ENCODE measurements at places on chromosomes 4 and X.

- no peak for DNase-seq
Observed at GRCh38 chrX:144297221-144297620, 413.4 kb downstream of the UBE2NL start.

DNA sequence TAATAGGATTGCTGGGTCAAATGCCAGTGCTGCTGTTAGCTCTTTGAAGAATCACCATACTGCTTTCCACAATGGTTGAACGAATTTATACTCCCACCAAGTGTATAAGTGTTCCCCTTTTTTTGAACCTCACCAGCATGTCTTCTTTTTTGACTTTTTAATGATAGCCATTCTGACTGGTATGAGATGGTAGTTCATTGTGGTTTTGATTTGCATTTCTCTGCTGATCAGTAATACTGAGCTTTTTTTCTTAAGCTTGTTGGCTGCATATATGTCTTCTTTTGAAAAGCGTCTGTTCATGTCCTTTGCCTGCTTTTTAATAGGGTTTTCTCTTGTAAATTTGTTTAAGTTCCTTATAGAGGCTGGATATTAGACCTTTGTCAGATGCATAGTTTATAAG, 14.8 kb downstream of the USP38 start:
- DNase-seq: no peak

GRCh38 chr4:2846172-2846571, 2.5 kb downstream of the ADD1 start:
- no peak for DNase-seq

GRCh38 chr4:102447413-102447812, 53.7 kb upstream of the NFKB1 start:
- DNase-seq: no peak

DNA sequence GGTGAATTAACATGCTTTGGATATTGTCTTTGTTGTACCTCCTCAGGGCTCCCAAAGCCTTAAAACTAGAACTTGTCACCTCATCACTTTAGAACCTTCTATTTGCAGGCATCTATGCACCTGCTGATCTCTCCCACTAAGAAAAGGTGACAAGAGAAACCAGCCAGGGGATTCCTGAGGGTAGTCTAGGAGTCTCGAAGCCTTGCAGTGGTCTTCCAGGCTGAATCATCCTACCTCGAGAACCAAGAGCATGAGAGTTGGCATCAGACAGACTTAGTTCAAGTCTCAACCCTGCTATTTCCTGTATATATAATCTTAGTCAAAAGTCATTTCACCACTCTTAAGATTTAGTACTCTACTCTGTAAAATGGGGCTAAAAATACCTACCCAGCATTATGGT, 29.6 kb downstream of the RTL5 start:
- no peak for DNase-seq

DNA sequence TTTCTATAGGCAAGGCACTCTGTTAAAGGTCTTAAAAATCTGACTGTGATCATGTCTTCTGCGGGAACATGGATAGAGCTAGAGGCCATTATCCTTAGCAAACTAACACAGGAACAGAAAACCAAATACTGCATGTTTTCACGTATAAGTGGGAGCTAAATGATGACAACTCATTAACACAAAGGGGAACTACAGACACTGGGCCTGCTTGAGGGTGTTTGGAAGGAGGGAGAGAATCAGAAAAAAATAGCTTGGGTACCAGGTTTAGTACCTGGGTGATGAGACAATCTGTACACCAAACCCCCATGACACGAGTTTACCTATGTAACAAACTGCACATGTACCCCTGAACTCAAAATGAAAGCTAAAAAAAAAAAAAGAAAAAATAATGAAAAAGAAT, 12.1 kb downstream of the SLC7A11 start:
- no peak for DNase-seq

DNA sequence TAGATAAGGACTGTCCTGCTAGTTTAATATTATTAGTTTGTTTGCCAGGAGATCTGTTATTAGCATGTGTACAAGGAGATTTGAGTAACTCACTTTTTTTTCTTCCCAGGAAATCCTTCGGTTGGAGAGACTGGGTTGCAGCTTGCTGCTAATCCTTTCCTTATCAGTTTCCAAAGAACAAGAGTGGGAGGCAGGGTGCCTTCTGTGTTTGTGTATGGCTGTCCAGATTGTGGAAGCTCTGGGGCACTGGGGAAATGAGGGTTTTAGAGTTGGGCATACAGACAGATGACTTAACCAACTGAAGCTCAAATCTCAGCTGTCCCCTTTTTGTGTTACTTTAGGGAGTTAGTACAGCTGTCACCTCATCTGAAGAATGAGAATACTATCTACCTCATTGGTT, 12.6 kb upstream of the SUPT20HL1 start:
- DNase-seq: no peak

DNA sequence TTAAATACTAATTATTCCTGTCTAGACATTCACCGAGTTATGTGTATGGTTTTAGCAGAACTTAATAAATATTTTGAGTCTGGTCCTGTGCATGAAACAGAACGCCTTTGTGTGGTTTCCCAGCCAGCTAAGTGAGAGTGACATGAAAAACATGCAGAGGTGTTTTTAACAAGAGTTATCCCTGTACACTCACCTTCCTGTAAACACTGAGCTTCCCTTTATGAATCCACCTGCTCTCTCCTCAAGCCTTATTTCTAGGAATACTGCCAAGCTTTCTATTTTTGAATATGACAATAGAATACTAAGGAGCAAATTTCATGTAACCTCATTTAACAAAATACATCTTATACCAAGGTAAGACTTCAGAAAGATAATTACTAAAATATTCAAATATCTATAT, 270.3 kb upstream of the CTSO start:
- DNase-seq: no peak

GRCh38 chr4:165058666-165059065, 5.0 kb downstream of the TRIM75 start:
- no peak for DNase-seq

- no peak for DNase-seq
Observed at GRCh38 chr4:43898836-43899235, 549.8 kb downstream of the KCTD8 start.

GRCh38 chr4:153258750-153259149, 54.5 kb downstream of the TRIM2 start:
- DNase-seq: no peak

- peak; percentile 10 for DNase-seq
Observed at GRCh38 chr4:8472158-8472688, 31.6 kb downstream of the TRMT44 start.

DNA sequence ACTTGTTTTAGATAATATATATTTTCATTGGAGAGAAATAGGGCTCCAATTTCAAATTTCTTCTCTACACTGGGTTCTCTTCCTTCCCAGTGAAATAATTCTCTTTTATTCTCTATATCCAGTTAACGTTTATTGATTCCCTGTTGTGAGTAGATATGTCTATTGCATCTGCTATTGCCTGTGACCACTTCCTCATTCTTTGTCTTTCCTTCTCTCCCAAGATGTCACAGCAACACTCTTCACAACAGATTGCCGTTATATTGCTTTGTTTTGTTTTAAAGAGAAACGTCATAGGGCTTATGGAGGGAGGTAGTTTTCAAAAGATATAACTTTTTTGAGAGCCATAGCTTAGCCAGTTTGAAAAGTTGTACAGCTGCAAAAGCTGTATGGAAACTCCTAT, 343.8 kb downstream of the ARHGAP24 start:
- no peak for DNase-seq

DNA sequence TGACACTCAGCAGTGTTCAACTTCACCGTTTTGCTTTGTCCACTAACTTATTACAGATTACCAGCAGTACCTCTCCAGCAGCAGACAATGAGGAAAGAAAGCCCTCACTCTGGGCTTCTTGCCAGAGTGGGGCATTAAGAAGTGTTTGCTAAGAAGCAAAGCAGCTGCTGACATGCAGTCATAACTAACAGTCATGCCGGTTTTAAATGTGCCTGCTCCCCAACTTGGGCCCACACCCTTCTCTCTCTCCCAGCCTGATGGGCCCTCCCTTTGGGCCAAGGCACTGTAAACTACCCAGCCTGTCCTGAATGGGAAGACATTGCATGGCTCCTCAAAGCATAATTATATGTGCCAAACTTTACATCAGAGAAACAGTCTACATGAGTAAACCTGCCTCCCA, 54.6 kb upstream of the HHIP start:
- peak; percentile 95 for DNase-seq

DNA sequence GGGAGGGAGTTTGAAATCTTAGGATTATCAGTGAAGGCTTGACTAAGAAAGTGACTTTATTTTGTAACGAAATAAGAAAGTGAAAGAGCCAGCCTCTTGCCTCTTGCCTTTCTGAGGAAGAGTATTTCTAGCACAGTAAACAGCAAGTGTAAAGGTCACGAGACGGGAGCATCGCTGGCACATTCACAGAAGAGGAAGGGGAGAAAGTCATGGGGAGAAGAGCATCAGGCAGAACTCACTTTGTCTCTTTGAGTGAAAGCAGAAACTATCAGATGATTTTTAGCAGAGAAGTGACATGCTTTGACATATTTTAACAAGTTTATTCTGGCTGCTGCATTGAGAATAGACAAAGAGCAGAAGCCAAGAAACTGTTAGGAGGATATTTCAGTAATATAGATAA, 313.8 kb downstream of the CAMK2D start:
- DNase-seq: no peak

GRCh38 chr4:186728631-186729271, 5.1 kb upstream of the FAT1 start:
- DNase-seq: peak; percentile 27

DNA sequence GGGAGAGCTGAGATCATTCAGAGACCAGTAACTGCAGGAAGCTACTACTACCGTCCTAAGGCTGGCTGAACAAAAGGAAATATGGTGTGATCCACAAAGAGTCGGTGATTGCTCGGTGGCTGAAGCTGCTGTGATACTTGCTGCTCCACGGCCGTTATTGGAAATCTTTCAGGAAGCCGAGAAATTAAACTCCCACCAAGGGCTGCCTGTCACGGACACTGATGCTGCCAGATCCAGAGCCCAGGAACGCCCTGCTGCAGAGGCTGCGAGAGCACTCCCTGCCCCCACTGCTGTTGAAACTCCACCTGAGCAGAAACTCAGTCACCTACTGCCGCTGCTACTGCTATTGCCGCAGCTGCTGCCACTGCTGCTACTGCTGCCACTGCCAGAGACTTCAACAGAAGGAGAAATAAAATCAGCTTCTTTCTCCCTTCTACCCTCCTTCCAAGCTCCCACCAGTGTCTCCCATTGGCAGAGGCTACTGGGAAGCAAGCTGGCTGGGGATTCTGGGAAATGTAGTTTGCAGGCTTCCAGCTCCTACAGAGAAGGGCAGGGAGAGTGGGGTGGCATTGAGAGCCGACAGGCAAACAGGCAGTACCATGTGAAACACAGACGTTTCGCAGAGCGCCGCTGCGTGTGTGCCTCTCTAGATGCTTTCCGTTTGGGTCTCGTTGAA, 126.0 kb upstream of the ENPP6 start:
- peak; percentile 74 for DNase-seq

- no peak for DNase-seq
Observed at GRCh38 chr4:85656759-85657505, 182.0 kb downstream of the ARHGAP24 start.

- no peak for DNase-seq
Observed at GRCh38 chr4:1406981-1407656, 877 bp upstream of the NKX1-1 start.

GRCh38 chr4:48100256-48100655, 33.8 kb downstream of the TXK start:
- peak; percentile 49 for DNase-seq

DNA sequence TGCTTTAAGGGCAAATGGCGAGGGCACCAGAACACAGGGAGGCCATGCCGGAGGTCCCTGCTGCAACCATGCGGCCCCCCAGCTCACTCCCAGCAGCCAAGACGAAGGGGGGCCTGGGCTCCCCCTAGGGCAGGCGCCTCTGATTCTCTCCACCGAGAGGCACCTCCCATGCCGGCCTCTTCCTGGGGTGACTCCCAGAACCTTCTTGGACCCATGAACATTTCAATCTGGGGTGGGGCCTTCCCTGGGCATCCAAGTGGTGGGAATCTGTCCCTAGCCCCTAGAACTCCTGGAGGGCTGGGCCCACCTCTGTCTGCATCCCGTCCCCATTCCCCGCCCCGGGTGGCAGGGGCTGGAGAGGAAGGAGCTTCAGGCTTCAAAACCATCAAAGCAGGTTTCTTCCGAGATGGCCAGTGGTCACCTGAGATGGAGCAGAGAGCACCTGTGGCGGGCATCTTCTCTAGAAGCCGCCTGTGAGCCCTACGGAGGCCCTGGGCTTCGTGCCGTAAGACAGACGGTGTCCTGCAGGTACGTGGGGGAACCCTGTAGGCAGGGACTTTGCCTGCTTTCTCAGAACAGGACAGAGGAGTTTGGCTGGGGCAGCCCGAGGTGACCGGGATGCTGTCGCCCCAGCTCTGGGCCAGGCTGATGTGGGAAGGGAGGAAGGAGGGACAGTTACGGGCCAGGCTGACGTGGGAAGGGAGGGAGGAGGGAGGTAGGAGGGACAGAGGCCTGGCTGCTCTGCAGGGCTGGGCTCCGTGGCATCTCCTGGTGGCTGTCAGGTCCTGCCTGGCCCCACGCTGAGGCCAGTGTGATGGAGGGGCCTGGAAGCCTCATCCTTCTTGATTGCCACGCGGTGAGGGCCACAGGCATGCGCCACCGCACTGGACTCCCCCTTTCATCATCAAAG, 6.8 kb upstream of the SLC25A6 start:
- no peak for DNase-seq

- peak; percentile 68 for DNase-seq
Observed at GRCh38 chr4:40662962-40663604, 33.4 kb upstream of the RBM47 start.

DNA sequence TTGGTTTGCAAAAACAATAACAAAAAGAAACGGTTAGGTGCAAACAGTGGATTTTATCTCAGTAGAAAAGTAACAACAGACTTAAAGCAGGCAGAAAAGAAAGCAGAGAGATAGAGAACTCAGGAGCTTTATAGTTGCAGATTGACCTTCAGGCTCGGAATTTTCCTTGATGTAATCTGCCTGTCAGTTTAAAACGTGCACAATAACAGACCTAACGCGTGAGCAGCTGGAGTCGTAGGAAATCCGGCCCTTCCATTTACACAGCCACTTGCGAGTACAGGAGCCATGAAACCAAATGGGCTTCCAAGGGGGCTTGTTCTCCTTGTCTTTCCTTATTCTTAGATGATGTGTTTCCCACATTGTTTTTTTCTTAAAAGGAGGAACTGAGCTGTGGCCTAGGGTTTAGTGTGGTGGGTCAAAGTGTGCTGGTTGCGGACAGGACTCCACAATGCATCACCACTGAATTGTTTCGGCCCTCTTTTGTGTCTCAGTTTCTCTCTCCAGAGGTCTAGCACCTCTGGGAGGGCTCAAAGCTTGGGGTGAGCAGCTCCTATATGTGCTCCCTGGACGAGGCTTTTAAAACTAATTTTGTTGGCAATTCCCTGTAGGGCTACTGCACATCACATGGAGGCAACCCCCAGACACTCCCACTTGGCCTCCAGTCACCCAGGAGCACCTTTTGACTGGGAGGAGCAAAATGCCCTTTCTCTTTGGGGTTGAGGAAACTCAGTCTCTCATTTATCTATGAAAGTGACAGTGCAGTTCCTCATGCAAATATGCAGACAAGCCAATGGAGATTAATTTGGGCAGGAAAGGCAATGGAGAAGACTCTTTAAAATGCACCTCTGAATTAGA, 13.9 kb upstream of the MPP1 start:
- DNase-seq: no peak

GRCh38 chrX:45747905-45748304, 547.2 kb upstream of the DIPK2B start:
- DNase-seq: peak; percentile 9

GRCh38 chrX:53357799-53358530, 64.5 kb downstream of the SMC1A start:
- peak; percentile 42 for DNase-seq
